ENCODE measurements at places on chromosomes 4 and X.

DNA sequence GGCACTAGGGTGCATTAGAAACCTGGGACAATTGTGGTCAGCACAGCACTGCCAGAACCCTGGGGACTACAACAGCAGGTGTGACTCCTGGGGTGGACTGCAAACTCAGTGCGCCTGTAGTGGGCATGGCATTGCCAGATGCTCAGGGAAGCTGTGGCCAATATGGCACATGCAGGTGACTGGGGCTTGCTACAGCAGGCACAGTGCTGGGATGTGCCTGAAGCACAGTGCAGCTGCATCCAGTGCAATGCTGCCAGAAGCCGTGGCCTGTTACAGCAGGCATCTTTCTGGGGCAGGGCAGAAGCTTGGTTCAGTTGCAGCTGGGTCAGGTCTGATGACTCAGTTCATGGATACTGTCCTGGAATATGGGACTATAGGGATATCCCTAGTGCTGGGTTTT is 445.8 kb downstream of the CCSER1 start:
- DNase-seq = no peak

DNA sequence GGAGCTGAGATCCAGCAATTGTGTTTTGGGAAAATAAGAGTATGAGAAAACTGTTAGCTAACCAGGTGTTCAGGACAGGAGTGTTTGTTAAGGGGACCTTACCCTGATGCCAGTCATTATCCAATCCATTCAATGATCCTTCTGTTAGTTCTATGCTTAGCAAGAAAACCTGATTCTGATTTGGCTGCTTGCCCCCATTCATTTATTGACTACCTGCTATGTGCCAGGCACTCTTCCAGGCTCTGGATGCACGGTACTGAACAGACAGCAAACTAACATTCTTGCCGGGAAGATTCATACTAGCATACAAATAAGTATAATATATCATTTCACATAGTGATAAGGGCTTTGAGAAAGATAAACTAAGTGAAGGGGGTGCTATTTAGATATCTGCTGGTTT is 1.0 kb upstream of the MECP2 start:
- DNase-seq = no peak

- no peak for DNase-seq
These were observed 180.4 kb downstream of the NR3C2 start for GRCh38 chr4:148261848-148262247.

- no peak for DNase-seq
These were observed 77.9 kb upstream of the ADRA2C start for GRCh38 chr4:3688018-3688998.

- no peak for DNase-seq
These were observed 17.7 kb upstream of the P2RY8 start for GRCh38 chrX:1554469-1555210.

DNA sequence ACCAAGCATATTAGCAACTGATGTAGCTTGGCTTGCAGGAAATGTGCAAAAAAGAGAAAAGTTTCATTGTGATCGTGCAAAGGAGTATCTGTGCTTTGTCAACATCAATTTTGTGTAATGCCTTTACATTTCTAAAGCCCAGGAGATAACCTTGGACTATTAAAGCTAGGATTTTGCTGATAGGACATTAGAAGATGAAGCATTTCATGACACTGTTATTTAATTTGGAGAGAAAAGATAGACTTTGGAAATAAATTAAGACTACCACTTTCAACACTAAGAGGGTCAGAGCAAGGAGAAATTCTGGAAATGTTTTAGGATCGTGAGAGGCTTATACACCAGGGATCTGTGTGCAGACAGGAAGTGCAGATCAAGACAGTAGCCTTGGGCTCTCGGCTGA is 120.6 kb upstream of the MID1 start:
- DNase-seq = no peak

DNA sequence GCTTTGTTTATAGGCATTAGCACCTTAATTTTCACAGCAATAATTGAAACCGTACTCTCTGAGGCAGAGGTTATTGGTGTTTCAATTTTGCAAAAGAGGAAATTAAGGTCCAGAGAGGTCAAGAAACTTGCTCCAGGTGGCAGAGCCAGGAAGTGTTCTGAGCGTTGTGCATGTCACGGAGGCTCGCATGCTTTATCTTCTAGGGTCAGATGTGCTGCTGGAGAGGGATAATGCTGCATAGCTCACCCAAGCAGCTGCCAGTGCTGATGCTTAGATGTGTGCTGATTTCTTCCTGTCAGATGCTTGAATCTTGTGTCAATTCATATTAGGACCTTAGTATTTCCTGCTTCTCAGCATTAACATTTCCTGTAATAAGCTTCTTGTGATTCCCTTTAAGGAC is 13.0 kb upstream of the FGF5 start:
- DNase-seq = no peak

- DNase-seq = no peak
These were observed 26.1 kb downstream of the RBM46 start for GRCh38 chr4:154807042-154807630.

DNA sequence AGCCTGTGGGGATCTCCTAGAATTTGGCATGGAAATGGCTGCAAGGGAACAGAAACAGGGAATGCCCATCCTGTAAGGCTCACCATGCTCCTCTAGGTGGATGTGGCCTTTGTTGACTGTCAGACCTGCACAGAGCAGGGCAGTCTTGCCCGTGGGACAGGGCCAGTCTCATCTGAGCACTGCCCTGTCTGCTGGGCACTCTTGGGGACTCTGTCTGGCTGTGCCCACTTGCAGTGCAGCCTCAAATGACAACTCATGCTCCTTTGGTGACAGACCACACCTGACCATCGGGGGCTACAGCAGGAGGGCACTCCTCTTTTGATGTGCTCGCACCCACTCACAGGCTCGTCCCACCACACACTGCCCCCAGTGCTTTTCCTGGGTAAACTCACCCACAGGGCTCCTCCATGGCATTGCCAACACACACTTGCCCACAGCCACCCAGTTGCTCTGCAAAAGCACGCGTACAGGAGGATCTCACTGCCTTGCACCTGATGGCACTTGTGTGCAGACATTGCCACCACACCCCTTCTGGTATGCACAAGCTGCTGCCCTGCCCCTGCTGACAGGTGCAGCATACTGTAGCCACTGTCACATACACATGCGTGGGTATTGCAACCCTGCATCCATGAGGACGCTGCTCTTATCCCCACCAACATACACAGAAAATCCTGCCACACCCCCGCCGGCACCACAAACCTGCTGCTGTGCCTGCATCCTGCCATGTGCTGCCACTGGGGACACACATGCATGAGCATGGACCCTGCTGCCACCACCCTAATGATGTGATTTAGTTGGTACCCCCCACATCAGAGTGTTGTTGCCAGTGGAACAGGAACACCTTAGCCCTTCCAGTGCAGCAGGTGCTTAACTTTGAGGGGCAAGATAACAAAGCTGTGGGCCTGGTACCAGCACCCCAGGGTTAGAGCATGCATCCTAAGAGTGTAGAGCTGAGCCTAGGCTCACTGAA is 100.1 kb upstream of the ARHGEF9 start:
- no peak for DNase-seq

GRCh38 chrX:143632625-143633410 is 3.1 kb downstream of the SLITRK4 start:
- DNase-seq = no peak

GRCh38 chr4:111854494-111855087 is 290.7 kb upstream of the FAM241A start:
- peak; percentile 41 for DNase-seq

DNA sequence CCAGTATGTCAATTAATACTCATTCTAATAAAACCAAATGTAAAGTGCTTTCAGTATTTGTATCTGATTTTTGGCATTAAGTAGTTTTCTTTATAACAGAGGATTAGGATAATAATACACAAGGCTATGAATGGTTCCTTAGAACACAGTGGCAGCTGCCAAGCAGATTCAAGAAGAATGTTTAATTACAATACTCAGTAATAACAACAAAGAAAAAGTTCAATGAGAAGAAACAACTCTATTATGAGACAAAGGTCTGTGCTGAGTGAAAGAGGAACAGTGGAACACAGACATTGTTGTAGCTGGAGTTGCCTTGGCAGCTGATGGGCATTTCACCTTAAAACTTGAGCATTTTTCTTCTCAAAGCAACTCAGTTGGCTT is 502.6 kb upstream of the NR3C2 start:
- no peak for DNase-seq

- no peak for DNase-seq
These were observed 58.4 kb upstream of the TET2 start for GRCh38 chr4:105088110-105088879.

GRCh38 chr4:1748465-1748995 is 27.2 kb downstream of the TACC3 start:
- peak; percentile 97 for DNase-seq

DNA sequence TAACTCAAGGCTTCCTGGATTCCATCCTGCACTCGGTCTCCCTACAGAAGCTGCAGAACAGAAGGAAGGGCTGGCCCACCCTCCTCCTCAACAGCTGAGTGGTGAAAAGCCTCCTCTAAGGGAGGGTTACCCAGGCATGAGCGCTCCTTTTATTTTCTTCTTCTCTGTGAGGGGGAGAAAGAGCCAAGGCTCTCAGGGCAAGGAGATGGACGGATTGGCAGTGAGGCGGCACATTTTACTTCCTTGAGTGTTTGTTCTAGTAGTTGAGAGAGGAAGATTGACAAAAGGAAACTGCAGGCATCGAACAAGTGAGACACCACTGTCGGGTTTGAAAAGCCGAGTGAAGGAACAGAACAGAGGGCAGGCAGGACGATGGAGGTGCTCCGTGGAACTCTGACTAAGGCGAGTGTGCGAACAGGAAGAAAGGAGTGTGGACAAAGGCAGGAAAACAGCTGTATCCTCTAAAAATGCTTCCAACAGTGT is 38.4 kb upstream of the STS start:
- no peak for DNase-seq

DNA sequence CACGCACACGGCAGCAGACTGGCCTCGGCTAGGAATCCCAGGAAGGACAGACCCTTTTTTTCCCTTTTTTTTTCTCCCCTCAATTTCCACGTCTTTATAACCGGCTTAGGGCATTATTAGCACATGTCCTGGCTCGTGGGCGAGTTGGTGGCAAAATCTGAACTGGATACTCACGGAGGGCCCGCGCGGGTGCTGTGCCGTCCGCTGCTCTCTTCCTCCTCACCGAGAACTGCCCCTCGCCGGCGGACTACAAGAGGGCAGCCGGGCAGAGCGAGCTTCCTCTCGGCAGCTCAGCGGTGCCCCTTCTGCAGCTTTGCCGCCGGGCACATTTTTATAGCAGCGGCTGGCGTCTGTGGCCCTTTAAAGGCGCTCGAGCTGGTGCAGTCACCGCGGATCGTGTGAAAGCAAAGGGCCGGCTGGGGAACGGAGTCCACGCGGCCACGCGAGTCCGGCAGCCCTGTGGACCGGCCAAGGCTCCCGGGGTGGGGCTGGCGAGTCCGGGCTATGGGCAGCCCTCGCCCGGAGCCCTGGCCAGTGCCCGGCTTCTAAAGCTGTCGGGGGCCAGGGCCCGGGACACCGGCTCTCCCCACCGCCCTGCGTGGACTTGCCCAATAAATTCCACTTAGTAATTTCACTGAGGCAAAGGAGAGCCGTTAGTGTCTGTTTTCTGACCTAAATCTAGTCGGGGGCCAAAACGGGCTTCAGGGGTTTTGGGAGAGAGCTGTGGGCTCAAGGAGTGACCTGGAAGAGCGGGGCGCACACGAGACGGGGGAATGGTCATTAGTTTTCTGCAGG is 1.3 kb upstream of the CITED1 start:
- DNase-seq = peak; percentile 75

DNA sequence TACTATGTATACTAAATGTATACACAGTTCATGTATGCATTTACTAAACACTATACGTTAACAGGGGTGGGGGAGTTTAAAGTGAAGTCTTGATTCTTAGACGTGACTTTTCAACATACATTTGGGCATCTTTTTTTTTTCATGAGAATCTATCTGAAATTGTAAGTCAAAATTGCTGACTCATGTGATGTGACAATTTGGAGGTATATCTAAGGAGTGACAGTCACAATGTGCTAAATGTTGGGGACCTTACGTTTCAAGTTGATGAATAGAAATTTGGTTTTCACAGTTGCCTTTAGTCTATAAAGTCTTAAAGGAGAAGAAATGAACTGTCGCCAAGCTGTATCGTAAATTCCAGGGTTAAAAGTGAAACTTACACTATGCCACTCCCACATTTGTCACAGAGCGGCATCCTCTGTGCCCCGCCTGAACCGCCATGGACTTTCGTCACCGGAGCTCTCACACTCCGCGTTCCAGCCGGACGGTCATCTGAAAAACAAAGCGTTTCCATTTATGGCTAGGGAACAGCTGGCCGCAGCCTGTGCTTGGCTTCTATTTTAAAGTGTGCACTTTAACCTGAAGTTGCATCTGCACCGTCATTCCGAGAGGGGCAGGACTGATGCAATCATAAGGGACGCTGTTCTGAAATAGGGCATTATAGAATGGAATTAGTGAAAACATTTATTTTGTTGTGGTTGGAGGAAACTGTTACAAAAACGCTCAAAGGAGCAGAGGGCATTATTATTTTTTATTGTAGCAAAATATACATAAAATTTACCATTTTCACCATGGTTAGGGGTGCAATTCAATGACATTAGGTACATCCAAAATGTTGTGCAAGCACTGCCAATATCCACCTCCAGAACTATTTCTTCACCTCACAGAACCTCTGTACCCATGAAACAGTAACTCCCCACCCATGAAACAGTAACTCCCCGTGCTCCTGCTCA is 30.9 kb downstream of the PDLIM3 start:
- no peak for DNase-seq

Measured in D341Med (cell line).